Liver (tissue), 10 donors: ENCODE measurements at places on chromosomes 16 and 17. TPM values are rescaled to one million over a fixed set of nuclear protein-coding genes. Genes with fewer than 3 reads are reported as not detected.

Gene RABEP2
- 16.1 TPM for total RNA-seq

Gene GFAP
- 0.42 TPM for total RNA-seq

Gene MKS1
- 5.7 TPM for total RNA-seq

Gene KRT37
- not detected for total RNA-seq

Gene OTOP2
- not detected for total RNA-seq

Gene TP53TG3B
- total RNA-seq = not detected

Gene FBXW10
- total RNA-seq = 0.05 TPM

Gene HAP1
- total RNA-seq = 0.05 TPM

Gene ZC3H7A
- total RNA-seq = 37.7 TPM

Gene PLK1
- total RNA-seq = 30.3 TPM

Gene TBC1D3C
- total RNA-seq = not detected

Gene C1QTNF8
- not detected for total RNA-seq

Gene TNS4
- not detected for total RNA-seq

Gene ABCA10
- total RNA-seq = 5.5 TPM

Gene ADAMTS18
- total RNA-seq = 0.17 TPM

Gene SCARF1
- total RNA-seq = 10.9 TPM

Gene KRTAP4-3
- total RNA-seq = not detected

Gene DNAAF1
- total RNA-seq = under 0.01 TPM

Gene CCL2
- 6.1 TPM for total RNA-seq

Gene CSH1
- not detected for total RNA-seq

Gene KRTAP1-1
- not detected for total RNA-seq

Gene IRX5
- total RNA-seq = not detected

Gene TMEM220
- 19.6 TPM for total RNA-seq

Gene UNC45B
- total RNA-seq = not detected

Gene RPH3AL
- 52.5 TPM for total RNA-seq

Gene EFNB3
- 0.50 TPM for total RNA-seq

Gene CRISPLD2
- total RNA-seq = 3.4 TPM

Gene ZACN
- total RNA-seq = not detected

Gene EZH1
- total RNA-seq = 15.4 TPM

Gene HS3ST4
- total RNA-seq = not detected

Gene MEOX1
- 0.33 TPM for total RNA-seq

Gene PRSS33
- not detected for total RNA-seq

Gene SEZ6L2
- total RNA-seq = 0.37 TPM
